Cardiac muscle cell (in vitro differentiated cells and primary cell): ENCODE measurements at places on chromosomes 16 and 17. TPM values are rescaled to one million over a fixed set of nuclear protein-coding genes. Genes with fewer than 3 reads are reported as not detected.

DNA sequence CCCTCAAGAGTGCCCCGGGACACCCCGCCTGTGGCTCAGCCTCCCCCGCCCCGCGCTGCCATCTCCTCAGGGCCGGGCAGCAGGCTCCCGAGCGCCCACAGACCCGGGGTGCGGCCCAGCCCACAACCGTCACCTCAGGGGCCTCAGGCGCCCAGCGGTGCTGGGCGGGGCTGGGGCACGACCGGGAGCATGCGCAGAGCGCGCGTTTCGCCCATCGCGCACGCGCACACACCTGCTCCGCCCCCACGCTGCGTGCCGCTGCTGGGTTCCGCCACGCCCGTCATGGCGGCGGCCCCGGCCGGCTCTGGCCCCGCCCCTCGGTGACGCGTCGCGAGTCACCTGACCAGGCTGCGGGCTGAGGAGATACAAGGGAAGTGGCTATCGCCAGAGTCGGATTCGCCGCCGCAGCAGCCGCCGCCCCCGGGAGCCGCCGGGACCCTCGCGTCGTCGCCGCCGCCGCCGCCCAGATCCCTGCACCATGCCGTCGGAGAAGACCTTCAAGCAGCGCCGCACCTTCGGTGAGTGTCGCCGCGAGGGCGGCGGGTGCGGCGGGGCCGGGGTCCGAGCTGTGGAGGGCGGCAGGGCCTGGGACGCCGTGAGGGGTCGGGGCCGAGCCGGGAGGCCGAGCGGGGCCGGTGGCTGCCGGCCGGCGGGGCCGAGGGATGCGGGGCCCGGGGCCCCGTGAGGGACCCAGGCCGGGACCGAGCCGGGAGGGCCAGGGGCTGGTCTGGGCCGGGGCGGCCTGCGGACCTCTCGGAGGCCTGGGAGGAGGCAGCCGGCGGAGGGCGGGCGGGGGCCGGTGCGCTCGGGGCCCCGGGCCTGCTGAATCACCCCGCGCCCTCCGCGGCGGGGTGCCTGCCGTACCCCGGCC, at the start of gene MAP1LC3B:
Gene MAP1LC3B, plus strand, starts transcription at position 387 of the 871 bp plus-strand sequence. Its CDS starts 92 bp downstream, at position 479.
- DNase-seq = peak; percentile 97

DNA sequence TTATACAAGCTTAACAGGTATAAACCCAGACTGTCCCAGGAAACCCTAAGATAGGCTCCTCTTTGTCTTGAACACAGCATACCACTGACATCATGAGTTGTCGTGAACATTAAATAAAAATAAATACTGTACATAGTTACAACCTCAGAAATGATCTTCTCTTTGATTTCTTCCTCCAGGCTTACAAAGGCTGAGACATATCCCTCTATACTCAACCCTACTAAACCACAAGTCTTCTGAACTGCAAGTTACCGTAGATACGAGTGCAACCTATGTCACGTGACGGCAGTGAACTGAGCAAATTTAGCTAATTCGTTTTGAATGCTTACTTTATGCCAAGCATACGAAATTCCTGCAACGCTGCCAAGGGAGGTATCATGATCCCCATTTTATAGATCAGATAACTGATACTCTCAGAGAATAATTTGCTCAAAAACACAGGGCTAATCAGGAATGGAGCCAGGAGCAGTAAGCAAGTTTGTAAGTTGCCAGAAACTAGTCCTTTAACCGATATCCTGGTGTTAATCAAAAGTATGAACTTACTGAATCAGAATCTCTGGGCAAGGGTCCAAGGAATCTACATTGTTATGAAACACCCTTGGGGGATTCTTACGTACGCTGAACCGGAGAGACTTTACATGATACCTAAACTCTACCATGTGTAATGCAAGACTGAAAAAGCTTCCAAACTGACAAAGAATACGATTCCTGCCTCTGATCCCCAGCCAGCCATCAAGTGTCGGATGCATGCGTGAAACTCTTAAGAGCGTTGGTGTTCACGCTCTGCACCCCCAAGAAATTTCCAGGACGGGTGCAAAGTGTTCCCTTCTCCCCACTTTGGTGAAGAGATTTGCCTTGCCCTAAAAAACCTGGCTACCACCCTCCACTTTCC, 106.2 kb downstream of the XYLT1 start:
- peak; percentile 92 for DNase-seq

DNA sequence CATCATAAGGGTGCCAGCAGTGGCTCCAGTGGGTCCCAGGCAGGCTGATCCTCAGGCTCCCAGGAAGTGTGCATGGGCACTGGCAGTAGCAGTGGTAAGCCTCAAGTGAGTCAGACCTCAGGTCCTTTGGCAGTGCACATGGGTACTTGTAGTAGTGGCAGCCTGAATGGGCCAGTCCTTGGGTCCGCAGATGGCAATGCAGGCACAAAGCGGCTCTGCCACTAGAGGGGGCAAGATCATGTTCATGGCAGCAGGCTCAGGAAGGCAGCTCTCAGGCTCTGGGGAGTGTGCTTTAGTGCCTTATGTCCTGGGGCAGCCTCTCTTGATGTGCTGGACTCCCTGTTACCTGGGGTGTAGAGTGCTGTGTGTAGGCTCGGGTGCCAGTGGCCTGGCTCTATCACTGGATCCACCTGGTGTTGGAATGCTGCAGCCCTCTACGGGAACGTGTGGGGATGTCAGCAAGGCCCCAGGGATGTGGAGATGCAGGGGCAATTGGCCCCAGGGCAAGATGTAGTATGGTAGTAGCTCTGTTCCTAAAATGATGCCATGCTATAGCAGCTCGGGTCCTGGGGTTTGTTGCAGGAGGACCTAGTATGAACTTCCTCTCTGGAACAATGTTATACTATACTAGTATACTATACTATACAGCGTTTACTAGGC, 11.0 kb downstream of the ACSM3 start:
- peak; percentile 79 for DNase-seq

DNA sequence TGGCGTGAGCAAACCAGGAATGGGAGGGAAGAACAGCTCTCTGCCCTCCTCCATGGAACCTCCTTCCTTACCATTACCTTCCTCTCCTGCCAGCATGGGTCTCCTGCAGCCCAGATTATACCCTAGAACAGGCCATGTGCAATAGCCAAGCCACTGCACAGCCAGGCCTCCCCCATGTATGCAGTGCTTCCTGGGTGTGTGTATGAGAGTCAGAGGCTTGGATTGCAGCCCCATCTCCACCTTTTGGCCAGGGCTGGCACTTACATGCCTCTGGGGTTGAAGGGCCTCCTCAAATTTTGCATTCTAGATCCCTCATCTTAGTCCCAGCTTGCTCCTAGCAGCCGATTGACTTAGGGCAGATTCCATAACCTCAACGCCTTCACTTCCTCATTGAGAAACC, 133.7 kb downstream of the GSG1L start:
- DNase-seq = no peak

GRCh38 chr17:76234354-76234679, 6.0 kb downstream of the RNF157 start:
- DNase-seq = no peak

GRCh38 chr17:70099294-70099693, 24.3 kb downstream of the KCNJ16 start:
- DNase-seq = no peak

DNA sequence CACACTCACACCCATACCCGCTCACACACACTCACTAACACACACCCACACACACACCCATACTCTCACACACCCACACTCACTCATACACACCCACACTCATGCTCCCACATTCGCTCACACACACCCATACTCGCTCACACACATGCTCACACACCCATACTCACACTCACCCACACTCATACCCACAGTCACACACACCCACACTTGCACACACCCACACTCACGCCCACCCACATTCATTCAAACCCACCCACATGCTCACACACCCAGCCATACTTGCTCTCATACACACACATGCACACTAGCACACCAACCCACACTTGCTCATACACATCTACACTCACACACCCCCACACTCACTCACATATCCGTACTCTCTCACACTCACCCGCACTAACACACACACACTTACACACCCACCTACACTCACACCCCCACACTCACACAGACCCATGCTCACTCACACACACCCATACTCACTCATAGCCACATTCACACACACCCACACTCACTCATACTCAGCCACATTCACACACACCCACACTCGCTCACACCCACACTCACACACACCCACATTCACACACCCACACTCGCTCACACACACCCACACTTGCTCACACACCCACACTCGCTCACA, 322.4 kb upstream of the N4BP1 start:
- DNase-seq = no peak

GRCh38 chr17:20310481-20310880, 156.9 kb downstream of the LGALS9B start:
- DNase-seq = no peak

GRCh38 chr16:23534868-23535860, 22.0 kb downstream of the EARS2 start:
- DNase-seq = no peak

- DNase-seq = no peak
Measured at GRCh38 chr17:72489272-72489641, 368.4 kb downstream of the SOX9 start.

- DNase-seq = no peak
Measured at GRCh38 chr16:22357635-22357971, 16.8 kb downstream of the CDR2 start.

DNA sequence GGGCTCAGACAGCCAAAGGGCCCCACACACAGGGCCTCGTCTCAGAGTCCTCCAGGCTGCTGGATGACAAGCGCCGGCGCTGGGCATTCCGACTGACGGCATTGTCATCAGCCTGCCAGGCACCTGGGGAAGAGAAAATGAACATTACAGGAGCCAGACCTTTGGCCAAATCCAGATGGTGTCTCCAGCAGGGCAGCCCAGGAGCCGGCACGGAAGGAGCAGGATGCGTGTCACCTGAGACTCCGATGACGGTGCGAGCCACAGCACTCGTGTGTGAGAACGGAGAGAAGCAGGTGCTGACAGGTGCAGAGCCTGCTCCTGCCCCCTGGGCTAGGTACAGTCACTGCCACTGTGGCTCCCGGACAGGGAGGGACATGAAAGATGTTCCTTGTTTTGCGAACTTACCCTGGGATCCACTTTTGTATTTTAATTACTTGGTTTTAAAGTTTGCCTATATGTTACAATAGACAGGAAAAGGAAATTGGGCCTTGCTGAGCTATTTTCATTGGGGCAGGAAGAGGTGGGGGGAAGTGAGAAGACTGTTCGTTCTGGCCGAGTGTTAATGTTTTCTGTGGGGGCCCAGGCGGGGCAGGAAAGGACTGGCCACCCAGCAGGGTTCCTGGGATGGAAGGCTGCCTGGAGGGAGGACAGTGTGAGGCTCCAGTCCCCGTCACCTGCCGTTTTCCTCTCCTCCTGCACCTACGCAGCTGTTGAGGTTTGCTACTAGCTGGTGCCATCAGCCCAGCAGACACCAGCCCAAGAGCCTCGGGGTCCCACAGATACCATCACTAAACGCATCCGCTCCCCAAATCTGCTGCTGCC, 4.4 kb upstream of the FOXJ1 start:
- peak; percentile 49 for DNase-seq

- no peak for DNase-seq
Measured at GRCh38 chr16:55574811-55575210, 8.3 kb downstream of the CAPNS2 start.

- DNase-seq = no peak
Measured at GRCh38 chr16:18832006-18832405, 30.7 kb upstream of the ARL6IP1 start.

The C17orf107 gene
- 1.7 and 7.4 TPM in 2 replicates for total RNA-seq

The SLC16A13 gene
- 3.7 and 4.0 TPM in 2 replicates for total RNA-seq

The TVP23A gene
- total RNA-seq = 2.0 and 2.5 TPM in 2 replicates

The HID1 gene
- 35.2 and 46.3 TPM in 2 replicates for total RNA-seq

The RAP1GAP2 gene
- 2.9 and 3.5 TPM in 2 replicates for total RNA-seq

The CCL14 gene
- total RNA-seq = not detected in 2 replicates

The NT5C3B gene
- total RNA-seq = 164 and 190 TPM in 2 replicates

The GRIN2A gene
- total RNA-seq = 1.7 and 5.5 TPM in 2 replicates
